ENCODE measurements at places on chromosomes 2 and 18.
A peak's percentile ranks its signal among the peaks of the same experiment; 100 is the strongest.

- no peak for DNase-seq
Observed at GRCh38 chr2:171146633-171147032, 14.1 kb downstream of the TLK1 start.

- DNase-seq = no peak
Observed at GRCh38 chr2:232075859-232076258, 114.3 kb downstream of the DIS3L2 start.

DNA sequence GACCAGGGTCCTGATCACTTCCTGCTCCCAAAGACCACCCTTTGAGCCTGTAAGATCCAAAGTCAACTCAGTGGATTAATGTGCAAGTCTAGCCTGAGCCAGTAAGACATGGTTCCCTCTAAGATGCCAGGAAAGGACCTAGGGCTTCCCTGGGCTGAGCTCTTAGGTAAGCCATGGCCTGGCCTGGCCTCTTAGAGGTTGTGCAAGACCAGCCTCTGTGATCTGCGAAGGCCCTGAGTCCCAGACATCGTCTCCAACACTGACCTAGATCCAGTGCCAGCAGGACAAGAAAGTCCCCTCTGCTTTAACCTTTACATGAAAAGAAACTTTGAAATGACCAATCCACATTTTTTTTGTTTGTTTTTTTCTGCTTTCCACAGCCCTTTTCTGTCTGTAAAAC is 73.6 kb upstream of the CYP1B1 start:
- DNase-seq = no peak

DNA sequence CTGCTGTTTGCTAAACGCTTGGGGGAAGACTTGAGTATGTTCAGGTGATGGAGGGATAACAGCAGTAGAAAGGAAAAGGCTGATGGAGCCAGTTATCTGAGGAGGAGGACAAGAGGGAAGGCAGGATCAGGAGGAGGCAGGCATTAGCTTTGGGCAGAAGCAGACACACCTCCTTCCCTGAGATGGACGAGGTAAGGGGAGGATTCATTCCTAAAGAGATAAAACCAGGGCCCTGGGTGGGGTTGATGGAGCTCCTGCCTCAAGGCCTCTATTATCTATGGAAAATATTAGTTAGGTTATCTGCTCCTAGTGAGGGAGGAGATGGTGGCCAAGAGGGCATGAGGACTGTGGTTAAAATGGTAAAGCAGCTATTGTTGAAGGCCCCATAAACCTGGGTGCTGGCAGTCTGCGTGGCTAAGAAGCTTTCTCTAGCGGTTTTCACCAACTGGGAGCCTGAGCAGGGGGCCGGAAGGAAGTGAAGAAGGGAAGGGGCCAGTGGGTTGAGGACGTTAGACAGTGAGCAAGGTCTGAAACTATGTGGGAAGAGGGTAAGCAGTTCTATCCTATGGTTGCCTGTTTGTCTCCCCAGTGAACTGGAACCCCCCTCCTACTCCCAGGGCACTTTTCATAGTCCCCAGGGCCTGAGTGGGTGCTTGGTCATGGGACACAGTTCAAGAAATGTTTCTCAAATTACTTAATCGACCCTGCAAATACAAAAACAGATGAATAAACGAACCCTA is 56.6 kb upstream of the HK2 start:
- no peak for DNase-seq

- DNase-seq = peak; percentile 51
Observed at GRCh38 chr2:75523313-75524275, 37.1 kb downstream of the EVA1A start.

- peak; percentile 57 for DNase-seq
Observed at GRCh38 chr2:207869784-207870778, 100.4 kb upstream of the FZD5 start.

- DNase-seq = no peak
Observed at GRCh38 chr18:31880186-31880898, 62.6 kb downstream of the TRAPPC8 start.

DNA sequence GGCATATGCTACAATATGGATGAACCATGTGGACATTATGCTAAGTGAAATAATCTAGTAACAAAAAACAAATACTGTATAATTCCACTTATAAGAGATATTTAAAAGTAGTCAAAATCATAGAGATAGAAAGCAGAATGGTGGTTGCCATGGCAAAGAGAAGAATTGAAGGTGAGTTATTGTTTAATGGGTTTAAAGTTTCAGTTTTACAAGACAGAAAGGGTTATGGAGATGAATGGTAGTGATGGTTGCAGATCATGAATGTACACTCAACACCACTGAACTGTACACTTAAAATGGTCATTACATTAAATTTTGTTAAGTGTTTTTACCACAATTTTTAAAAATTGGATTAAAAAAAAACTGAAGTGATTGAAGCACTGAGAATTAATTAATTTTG is 298.2 kb upstream of the ZC3H15 start:
- no peak for DNase-seq

All from adipocyte (in vitro differentiated cells).